ENCODE measurements at places on chromosomes 5 and 9.

- no peak for DNase-seq
Measured at GRCh38 chr5:97751540-97751939, 568.5 kb upstream of the RIOK2 start.

- no peak for DNase-seq
Measured at GRCh38 chr5:163727028-163727427, 221.6 kb downstream of the MAT2B start.

DNA sequence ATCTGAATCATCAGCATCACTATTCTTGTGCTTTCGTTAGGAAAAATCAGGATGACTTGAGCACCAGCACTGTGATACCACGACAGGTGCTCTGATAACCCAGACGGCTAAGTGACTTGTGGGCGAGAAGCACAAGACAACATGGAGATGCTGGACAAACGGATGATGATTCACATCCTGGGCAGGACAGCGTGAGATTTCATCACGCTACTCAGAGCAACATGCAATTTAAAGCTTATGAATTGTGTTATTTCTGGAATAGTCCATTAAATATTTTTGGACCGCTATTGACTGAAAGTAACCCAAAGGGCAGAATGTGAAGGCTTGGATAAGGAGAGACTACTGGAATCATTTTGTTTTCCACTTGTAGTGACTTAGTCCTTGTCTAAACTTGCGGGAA lies 114.8 kb upstream of the DAPK1 start:
- no peak for DNase-seq

- no peak for DNase-seq
Measured at GRCh38 chr9:107625383-107625984, 135.9 kb upstream of the KLF4 start.

DNA sequence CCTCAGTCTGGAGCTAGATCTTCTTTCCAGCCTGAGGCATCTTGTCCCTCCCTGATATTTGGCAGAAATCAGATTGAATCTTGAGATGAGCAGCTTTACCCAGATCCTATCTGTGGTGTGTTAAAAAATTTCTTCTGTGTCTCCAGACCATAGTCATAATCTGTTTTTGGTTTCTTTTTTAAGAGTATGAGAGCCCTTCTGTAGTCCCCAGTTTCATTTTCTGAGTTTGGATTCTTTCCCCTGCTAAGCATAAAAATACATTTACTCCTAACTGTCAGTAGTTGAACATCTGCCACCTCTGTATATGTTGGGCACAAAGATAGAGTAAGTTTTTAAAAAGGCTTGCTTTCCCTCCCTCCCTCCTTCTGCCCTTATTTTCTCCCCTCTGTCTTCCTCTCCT lies 137.7 kb downstream of the CNTLN start:
- DNase-seq: no peak

- no peak for DNase-seq
Measured at GRCh38 chr9:128084746-128085145, 16.7 kb downstream of the SLC25A25 start.

GRCh38 chr5:170095646-170096045 lies 10.1 kb upstream of the FOXI1 start:
- DNase-seq: no peak

GRCh38 chr9:70137577-70137976 lies 93.9 kb downstream of the MAMDC2 start:
- no peak for DNase-seq

- DNase-seq: no peak
Measured at GRCh38 chr5:60368100-60368499, 331.9 kb downstream of the DEPDC1B start.

- no peak for DNase-seq
Measured at GRCh38 chr9:133635098-133635497, 1.1 kb upstream of the DBH start.

DNA sequence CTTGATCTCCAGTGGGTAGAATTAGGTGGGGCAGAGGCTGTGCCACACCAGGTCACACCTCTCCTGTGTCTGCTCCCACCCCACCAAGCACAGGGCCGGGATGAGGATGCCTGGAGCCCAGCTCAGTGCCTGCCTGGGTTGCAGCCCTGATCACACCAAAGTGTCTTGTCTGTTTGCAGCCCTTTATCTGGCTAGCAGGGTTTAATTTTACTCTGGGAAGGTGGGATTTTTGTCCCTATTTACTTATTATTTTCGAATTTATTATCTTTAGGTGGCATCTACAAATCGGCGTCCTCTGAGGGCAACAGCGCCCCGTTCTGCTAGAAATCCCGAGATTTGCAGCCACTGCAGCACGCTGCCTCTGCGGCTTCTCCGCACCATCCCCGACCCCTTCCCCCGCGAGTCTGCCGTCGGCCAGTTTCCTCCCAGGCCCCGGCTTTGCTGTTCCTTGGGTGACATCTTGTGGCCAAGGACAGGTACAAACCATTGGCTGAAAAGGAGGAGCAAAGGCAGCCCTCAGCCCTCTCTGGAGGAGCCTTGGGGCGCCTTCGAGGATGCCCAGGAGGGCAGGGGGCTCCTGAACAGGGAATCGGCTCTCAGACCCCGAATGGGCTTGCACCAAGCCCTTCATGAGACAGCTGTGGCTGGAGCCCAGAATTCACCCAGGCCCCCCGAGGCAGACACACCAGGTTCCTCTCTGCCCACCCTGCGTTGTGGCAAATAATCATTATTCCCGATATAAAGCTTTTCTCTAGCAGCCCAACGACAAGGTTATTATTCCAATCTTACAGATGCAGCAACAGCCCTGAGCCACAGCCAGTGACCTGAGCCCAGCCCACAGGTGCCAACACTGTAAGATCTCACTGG lies 113.0 kb downstream of the GAPVD1 start:
- DNase-seq: no peak

DNA sequence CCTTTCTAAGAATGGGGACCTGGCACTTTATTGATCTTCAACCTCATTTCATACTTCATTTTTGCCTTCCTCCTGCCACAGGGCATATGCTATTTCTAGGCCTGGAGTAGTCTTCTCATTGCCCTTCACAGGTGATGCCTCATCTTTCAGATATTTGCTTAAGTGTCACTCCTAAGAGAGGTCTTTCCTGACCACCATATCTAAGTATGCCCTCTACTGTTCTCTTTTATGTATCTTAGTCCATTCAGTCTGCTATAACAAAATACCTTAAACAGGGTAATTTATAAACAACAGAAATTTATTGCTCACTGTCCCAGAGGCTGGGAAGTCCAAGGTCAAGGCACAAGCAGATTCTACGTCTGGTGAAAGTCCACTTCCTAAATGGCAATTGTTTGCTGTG lies 99.1 kb downstream of the ADAMTS6 start:
- DNase-seq: no peak

DNA sequence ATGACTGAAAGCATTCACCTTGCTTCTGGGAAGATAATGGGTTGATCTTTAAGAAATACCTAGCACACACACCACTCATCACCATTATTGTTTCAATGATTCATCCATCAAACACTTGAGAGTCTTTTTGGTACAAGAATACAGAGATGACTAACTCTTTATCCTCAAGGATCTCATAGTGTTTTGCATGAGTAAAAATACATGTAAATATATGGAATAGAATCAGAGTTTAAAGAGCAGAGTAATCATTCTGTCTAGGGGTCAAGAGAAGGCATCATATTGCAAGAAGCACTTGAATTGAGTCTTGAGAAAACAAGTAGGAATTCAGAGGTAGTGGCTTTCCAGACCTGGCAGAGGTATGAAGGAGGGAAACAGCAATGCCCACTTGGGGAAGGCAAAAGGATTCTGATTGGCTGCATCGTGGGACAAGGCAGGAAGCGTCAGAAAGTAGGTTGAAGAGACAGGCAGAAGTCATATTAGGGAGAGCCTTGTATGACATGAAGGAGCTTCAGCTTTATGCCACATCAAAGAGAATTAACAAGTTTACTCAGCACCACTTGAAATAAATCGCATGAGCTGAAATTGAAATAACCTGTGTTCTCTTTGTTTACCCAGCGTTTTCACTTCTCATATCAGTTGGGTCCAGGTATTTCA lies 542.5 kb downstream of the TLE1 start:
- no peak for DNase-seq

- DNase-seq: no peak
Measured at GRCh38 chr9:114348906-114349482, 19.3 kb downstream of the ORM2 start.

DNA sequence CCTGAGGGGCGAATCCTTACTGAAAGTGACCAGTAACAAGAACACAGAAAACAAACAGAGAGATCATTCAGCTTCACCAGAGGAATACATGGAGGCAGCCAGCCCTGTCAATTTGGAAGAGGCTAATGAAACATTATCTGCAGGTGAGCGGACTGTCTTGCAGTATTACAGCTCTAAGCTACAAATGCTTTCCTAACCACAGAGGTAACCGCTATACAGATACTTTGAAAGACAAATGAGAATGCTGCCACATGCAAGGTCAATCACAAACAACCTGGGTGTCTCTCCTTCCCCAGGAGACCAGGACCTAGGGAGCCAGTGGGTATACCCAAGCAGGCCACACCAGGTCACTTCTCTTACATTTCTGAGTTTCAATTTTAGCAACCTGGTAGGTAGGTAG lies 30.2 kb downstream of the EFNA5 start:
- no peak for DNase-seq

GRCh38 chr5:40384782-40385390 lies 294.8 kb upstream of the PTGER4 start:
- no peak for DNase-seq

GRCh38 chr5:50655067-50655809 lies 11.2 kb upstream of the PARP8 start:
- DNase-seq: no peak

GRCh38 chr9:113622600-113623400 lies 159.3 kb downstream of the RGS3 start:
- no peak for DNase-seq

GRCh38 chr5:136208916-136209315 lies 16.0 kb upstream of the SMIM32 start:
- no peak for DNase-seq

Data from NCI-H1048 (cell line).